ENCODE measurements at places on chromosomes 11 and 22.

DNA sequence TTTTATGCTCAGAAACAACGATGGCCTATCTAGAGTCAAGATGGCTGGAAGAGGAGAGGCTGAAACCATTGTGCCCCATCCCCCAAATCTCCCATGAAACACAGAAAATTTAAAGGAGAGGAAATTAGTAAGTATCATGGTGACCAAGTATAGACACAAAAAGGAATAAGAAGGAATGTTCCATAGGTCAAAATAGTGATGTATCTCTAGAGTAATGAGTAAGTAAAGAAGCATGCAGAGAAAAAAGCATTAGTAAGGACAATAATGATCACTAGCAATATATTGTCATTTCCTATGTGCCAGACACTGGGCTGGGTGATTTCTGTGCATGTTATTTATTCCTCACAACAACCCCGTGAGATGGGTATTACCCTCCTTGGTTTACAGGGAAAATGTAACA is 2.6 kb upstream of the SLC22A24 start:
- no peak for DNase-seq

DNA sequence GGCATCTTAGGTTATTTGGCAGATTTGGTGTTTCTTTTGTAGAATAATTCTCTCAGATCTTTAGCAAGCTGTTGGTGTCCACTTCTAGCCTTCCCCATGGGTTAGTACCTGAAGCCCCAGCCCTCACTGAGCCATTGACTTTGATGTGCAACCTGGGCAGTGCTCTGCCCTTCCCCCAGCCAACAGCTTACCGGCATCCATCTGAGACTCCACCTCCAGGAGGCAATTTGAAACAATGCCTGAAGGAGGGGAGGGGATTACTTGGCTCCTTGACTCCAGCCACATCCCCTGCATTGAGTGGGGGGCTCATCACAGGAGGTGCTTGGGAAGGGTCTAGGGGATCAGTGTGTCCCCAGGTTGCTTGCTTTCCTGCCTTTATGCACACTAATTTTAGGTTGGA is 114.8 kb downstream of the TRIM29 start:
- DNase-seq: no peak

DNA sequence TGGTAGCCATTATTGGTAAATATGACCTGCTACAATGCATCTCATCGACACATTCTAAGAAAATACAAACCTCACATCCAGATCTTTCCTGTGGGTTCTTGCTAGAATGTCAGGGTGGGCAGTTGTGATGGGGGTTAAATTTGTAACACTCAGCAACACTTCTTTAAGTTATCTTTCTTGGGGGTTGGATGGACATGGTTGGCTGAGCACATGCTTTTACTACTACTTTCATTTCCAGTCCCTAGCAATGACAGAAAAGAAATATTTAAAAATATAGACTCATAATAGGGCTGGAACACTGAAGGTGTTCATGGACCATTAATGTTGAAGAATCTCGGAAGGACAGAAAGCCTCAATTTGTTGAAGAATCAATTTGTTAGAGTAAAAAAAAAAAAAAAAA is 57.6 kb downstream of the APOL3 start:
- no peak for DNase-seq

DNA sequence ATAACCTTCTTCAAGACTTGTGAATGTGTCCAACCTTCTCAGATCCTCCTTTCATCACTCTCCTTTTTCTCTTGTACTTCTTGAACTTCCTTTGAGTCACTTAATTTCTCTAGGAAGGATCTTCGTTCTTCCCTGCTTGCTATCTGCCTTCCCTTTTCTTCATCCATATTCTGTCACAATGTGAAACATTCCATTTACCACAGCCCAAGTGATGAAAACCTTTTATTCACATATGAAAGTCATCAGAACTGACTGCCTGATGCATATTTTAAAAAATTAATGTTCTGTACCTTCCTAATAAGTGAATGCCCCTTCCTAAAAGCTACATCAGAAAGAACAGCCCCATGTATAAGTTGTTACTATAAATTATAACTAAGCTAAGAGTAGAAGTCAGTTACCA is 520.4 kb upstream of the LUZP2 start:
- no peak for DNase-seq

DNA sequence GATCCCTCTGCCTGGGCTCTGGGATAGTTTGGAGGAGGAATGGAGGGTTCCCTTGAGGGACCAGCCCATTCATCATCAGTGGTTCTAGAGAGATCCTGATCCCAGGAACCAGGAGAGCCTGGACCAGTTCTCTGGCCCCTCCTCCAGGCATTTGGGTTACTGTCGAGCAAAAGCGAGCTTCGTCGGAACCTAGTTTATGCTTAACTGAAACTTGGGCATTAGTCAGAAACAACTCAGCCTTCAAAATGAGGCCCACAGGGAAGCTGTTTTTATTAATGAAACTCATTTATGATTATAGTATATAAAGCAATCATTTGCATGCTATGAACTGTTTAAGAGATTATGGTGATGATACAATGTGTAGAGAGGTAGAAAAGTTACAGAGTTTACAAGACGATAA is 61.4 kb downstream of the LIF start:
- no peak for DNase-seq

DNA sequence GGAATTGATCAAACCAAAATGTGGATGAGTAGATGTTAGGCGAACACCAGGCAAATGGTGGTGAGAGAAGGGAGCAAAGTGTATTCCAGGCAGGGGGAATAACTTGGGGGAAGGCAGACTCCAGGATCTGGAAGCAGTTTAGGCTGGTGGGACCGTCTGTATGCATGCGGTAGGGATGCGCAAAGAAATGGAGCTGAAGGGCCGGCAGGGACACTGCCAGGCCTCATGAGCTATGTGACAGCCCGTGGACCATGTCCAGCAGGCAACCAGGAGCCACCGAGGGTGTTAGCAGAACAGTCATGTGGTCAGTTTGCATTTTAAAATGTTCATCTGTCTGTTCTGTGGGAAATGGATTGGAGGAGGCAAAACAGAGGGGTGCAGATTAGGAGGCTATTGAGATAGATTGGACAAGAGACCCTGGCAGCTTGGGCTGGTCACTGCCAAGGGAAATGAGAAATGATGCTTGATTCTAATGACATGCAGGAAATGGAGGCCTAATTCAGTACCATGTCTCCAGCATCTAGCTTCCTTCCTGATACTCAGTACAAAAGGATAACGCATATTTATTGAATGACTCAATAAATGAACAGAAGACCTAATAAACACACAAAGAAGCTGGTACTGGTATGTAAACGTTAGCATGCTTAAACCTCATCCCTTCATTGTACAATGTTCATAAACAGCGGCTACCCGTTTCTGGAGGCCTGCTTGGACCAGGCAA is 412.4 kb downstream of the BUD13 start:
- DNase-seq: no peak

GRCh38 chr11:1990872-1991578 is 6.6 kb downstream of the H19 start:
- DNase-seq: no peak

DNA sequence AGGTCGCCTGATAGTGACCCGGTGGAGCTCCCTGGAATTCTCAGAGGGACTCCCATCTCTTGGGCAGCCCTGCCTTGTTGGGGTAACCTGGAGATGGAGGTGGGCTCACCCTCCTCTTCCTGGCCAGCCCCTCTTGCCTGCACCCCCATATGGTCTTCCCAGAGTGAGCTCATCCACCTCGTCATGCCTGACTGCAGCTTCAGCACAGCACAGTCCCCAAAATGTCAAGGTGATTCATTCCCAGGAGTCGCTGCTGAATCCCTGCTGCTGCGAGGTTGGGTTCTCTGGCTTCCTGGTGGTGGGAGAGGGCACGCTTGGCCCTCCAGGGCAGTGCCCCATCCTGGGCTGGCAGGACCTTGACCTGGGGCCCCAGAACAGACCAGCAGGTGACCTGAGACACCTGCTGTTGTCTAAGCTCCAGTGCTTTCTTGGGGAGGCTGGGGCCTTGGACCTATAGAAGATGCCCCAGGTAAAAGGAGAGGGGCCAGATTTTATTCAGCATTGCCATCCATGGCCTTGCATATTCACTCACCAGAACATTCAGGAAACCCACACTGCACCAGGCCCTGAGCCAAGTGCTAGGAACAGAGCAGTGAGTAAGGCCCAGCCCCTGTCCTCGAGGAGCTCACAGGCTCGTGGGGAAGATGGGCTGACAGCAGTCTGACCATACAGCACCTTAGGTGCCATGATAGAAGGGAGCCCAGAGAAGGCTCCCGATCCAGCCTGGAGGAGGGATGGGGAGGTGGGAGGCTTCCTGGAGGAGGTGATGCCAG is 72.9 kb downstream of the CACNA1I start:
- DNase-seq: no peak

DNA sequence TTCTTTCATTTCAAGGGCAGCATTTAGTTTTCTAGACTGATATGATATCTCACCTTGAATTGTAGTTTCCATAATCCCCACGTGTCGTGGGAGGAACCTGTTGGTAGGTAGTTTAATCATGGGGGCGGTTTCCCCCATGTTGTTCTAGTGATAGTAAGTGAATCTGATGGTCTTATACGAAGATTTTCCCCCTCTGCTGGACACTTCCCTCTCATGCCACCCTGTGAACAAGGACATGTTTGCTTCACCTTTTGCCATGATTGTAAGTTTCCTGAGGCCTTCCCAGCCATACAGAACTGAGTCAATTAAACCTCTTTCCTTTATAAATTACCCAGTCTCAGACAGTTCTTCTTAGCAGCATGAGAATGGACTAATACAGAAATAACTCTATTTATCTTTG is 851.1 kb upstream of the FAT3 start:
- DNase-seq: no peak

DNA sequence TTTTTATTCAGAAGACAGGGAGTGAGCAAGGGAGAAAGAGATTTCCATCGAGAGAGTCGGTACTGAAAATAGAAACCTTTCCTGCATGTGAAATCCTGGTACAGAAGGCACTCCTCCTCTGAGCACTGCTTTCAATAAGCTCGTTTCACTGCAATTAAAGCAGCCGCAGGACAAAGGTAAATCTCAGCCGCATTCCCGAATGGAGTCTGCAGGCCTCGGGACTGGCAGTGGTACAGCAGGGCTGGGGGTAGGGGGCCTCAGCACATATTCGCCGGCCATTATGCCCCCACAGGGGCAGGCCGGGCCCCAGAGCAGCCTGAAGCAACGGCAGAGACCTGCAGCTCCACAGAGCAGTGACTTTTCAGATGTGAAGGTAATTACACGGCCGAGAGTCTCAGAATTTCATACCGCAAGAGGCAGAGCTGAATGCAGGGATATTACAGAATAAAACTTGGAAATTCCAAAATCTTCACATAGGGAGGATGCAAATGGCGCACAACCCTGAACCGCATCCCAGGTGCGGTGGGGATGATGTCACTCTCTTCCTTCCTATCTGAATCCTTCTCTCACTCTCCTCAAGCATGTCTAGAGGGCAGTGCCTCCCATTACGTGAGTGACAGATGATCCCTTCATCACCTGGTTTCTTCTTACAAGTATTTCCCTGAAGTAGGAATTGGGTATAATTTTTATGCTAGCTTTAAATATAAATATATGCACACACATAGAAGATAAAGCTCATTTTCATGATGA is 622.1 kb downstream of the OPCML start:
- no peak for DNase-seq

- no peak for DNase-seq
Observed at GRCh38 chr11:32433914-32434355, 1.4 kb downstream of the WT1 start.

GRCh38 chr11:128719556-128719824 is 25.6 kb downstream of the FLI1 start:
- DNase-seq: no peak

- DNase-seq: no peak
Observed at GRCh38 chr22:49522582-49523373, 304.9 kb downstream of the BRD1 start.

- no peak for DNase-seq
Observed at GRCh38 chr11:94941131-94941530, 32.2 kb downstream of the CWC15 start.

GRCh38 chr22:22418957-22419356 is 89.6 kb downstream of the ZNF280B start:
- no peak for DNase-seq

- no peak for DNase-seq
Observed at GRCh38 chr11:67468456-67468758, 644 bp downstream of the TMEM134 start.

- no peak for DNase-seq
Observed at GRCh38 chr22:23536821-23537345, 43.2 kb downstream of the IGLL1 start.

GRCh38 chr22:25126510-25126909 is 73.1 kb upstream of the CRYBB3 start:
- no peak for DNase-seq

- no peak for DNase-seq
Observed at GRCh38 chr11:125494561-125494960, 1.5 kb downstream of the FEZ1 start.

- DNase-seq: no peak
Observed at GRCh38 chr11:120904116-120904515, 119.8 kb upstream of the TBCEL start.

- no peak for DNase-seq
Observed at GRCh38 chr11:111523343-111523742, 8.8 kb downstream of the HOATZ start.

DNA sequence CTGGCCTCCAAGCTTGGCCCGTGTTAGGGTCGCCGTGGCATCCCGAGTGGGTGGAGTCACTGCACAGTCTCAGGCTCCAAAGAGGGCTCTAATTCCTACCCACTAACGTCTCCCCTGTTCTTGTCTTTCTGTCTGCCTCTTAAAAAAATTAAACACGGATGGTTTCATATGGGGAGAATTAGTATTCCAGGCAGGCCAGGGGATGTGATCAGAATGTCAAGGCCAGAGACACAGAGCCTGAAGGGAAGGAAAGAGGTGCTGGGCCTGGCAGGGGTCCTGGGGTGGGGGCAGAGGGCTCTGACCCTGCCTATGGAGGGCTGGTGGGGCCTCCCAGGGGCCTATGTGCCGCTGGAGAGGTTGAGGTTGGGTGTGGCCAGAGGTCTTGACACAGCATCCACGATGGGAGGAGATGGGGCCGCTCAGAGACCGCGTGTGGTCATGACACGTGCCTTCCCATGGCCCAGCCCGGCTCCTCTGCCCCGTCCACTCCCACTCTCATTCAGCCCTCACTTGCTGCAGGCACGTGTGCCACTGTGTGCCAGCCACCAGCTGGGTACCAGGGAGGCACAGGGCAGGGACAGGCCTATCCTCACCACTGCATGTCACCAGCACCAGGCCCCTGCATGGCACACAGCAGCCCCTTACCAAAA is 56.5 kb downstream of the FLRT1 start:
- DNase-seq: no peak

GRCh38 chr22:42841444-42841843 is 15.6 kb downstream of the ARFGAP3 start:
- no peak for DNase-seq

- no peak for DNase-seq
Observed at GRCh38 chr11:46920755-46921154, 2.4 kb upstream of the LRP4 start.

DNA sequence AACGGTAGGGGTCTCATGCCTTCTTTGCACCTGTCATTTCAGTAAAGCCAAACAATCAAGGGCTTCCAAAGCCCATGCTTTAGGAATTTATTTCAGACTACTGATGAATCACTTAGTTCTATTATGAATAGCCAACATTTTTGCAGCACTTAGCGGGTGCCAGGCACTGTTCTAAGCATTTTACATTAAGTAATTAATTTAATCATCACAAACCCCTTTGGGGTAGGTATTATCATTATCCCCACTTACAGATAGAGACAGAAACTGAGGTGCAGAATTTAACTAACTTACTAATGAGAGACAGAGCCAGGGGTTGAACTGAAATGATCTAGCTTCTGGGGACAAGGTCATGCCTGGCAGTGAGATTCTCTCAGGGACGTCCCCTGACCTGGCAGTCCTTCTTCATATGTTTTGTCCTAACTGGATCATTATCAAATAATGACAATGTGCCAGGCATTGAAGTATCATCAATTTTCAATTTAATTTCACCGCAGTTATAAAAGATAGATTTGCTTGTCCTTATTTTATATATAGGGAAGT is 31.7 kb upstream of the NAV2 start:
- no peak for DNase-seq

Measured in stimulated activated CD4-positive, alpha-beta T cell treated with anti-CD3 and anti-CD28 coated beads, Interleukin-4, amount 100 ng/mL, for 4 hours (primary cell).